ENCODE measurements at places on chromosomes 12 and 14.
A peak's percentile ranks its signal among the peaks of the same experiment; 100 is the strongest.

DNA sequence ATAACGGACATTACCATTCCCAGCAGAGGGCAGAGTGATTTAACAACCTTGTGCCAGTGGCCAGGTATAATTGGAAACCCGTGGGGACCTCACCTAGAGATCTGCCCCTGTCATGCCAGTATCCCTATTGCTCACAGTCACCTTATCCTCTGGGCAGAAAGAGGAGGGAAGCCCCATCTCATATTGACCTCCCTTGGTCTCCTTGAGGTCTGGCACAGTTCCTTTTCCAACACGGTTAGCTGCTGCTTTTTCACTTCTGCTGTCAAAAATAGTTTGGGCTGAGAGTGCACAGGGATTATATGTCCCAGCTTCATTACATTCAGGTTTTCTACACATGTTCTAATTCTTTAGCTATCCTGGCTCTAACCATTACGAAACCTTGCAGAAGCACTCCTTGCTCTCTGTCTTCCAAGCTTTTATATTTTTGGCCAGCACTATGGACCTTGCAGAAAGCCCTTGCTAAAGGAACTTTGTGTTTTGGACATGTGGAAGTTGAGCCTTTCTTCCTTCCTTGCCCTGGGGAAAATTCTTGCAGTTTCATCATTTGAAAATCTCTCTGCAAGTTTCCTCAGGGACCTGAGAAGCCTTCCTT is 111.7 kb upstream of the MIS18BP1 start:
- no peak for DNase-seq

- no peak for DNase-seq
Measured at GRCh38 chr12:27810756-27811155, 30.7 kb upstream of the MANSC4 start.

DNA sequence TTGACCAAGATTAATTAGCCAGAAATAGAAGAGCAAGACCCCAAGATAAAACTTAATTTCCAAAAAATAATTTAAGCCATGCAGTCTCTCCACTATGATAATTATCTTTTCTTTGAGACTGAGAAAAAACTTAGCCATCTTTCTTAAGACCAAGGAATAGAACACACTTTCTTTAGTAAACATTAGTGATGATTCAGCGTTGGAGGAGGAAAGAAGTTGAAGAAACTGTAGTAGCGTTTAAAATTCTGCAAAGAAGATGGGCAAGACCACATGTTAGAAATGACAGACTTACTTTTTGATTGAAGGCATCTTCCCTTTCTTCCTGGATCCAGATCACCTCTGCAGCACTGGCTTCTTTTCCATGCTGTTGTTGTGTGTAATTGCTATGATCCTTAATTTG is 124.8 kb upstream of the RASSF8 start:
- no peak for DNase-seq

- no peak for DNase-seq
Measured at GRCh38 chr14:51578853-51579252, 72.9 kb upstream of the FRMD6 start.

DNA sequence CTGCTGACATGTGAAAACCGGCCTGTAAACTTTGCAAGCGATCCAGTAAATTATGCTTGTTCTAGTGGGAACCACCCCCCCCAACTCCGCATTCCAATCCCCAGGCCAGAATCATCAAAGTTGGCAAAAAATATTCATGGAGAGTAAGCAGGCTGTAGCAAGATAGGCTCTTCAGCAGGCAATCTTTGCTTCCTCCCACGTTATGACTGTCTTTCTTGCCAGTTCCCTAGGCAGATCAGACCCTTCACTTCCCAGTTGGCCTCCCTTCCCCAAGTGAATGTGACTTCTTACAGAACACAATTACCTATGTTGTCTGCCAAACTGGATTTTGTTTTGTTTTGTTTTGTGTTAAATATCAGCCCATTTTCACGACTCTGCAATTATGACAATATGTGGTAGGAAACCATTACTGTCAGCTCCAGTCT is 1.2 kb upstream of the PTGER2 start:
- DNase-seq, result no peak

DNA sequence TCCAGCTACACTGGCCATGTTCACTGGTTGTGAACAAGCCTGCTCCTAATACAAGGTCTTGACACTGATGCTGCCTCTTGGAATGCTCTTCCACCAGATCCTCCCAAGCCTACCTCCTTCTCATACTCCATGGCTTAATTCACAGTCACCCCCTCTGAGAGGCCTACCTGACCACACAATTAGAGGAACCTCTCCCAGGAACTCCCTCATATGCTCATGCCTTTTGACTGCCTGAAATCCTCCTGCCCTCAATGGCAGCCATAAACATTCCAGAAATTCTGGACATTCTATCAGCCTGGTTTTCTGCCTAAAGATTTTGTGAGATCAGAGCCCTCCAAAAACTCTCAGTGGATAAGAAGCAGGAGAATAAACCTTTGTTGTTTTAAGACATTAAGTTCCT is 340.2 kb downstream of the C12orf75 start:
- DNase-seq, result no peak

- peak; percentile 38 for DNase-seq
Measured at GRCh38 chr14:58428118-58428683, 682 bp downstream of the KIAA0586 start.

DNA sequence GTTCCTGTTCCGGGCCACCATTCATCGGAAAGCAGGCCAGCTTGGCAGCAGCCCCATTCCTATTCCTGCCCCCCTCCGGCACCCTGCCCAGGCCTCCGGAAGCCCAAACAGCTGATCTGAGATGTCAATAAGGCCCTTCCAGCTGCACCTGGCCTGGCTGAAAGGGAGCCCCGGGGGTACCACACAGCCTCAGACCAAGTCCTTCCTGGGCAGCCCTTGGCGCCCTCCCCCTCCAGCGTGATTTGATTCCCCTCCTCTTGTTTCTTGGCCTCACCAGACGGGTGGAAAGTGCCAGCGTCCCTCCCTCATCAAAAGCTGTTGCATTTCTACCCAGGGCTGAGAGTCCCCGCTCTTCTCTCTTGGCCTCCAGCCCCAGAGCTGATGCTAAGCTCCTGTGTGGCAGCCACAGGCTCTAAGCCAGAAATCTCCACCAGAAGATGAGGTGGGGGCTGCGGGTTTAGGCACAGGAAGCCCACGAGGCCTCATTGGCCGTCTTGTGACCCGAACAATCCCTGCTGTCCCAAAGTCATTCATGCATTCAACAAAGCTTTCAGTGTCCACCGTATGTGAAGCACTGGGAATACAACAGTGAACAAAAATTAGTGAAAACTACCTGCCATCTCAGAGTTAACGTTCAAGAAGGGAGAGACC is 215.4 kb downstream of the SLC41A2 start:
- peak; percentile 91 for DNase-seq

DNA sequence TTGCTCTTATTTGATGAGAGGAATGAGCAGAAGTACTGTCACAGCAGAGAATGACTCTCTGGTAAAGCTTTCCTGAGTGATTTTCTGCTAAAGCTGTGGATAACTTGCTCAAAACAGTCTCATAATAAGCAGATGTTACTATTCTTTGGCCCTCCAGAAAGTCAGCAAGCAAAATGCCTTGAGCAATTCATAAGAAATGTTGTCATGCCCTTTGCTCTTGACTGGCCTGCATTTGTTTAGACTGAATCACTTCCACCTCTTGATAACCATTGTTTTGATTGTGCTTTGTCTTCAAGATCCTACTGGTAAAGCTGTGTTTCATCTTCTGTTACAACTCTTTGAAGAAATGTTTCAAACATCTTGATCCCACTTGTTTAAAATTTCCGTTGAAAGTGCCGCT is 457.9 kb upstream of the FOXG1 start:
- no peak for DNase-seq

- no peak for DNase-seq
Measured at GRCh38 chr12:48813465-48814261, 4.6 kb upstream of the CACNB3 start.

DNA sequence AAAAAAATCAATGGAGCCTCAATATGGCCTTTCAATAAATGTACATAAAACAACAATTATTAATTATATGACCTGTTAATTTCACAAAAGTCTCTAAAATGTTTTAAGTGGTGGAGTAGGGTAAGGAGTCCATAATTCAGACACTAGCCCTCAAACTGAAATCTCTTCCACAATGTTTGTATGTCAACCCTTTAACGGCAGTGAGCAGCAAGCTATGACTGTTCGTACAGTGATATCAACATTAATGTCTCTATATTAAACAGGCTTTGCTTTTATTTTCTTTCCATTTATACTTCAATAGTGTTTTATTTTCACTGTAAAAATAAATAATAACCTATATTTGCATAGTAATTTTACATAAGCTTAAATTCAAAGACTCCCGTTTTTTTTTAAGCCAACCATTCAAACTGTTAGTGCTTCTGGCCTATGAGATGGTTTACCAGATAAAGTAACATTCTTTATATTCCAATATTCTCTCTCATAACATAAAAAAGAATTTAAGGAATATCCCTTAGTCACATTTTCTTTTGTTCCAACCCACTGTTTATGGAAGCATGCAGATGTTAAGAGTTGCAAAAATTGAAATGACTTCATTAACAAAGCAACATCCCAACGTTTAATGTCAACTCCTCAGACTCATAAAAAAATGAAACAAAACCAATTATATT is 2.3 kb downstream of the CDK17 start:
- no peak for DNase-seq

- DNase-seq, result peak; percentile 28
Measured at GRCh38 chr12:45216230-45216982, 511 bp downstream of the ANO6 start.

DNA sequence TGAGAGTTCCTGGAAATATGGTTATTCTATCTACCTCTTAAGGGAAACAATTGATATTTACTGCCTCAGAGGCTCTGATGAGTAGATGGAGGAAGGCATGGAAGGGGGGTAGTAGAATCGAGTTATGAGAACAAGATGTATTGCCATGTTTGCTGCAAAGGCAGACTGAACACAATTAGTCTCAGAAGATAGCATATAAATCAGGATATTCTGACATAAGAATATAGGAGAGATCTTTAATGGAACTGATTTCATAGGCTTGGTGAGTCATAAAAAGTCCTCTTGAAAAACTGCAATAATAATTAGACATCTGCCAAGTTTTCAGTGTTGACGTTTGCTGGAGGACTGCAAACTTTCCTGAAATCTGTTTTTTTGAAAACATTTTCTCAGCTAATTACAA is 636.1 kb downstream of the TMTC2 start:
- DNase-seq, result no peak

GRCh38 chr12:57235017-57235727 is 5.7 kb downstream of the SHMT2 start:
- DNase-seq, result no peak

GRCh38 chr14:68250927-68251768 is 431.6 kb downstream of the RAD51B start:
- DNase-seq, result peak; percentile 12

GRCh38 chr12:74983917-74984316 is 225.7 kb downstream of the KCNC2 start:
- DNase-seq, result no peak

DNA sequence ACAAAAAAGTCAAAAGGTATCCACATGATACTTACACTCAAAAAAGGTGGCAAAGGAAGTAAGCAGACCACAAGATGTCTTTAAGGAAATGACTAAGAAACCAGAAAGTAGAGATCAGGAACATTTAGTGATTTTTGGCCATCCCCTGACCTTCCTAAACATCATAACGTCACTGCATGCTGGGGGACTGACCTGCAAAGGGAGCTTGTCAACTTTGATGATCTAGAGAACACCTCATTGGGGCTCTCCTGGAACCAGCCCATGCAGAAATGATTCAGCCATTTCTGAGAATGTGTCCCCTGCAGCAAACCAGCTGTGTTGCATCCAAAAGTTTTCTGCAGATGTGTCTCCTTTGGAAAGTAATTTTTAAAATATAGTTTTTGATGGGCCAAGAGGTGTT is 152.2 kb upstream of the RASSF8 start:
- no peak for DNase-seq

- no peak for DNase-seq
Measured at GRCh38 chr14:54493293-54493692, 4.5 kb upstream of the GMFB start.

GRCh38 chr14:35047976-35048513 is 2.0 kb downstream of the FAM177A1 start:
- DNase-seq, result no peak

- no peak for DNase-seq
Measured at GRCh38 chr14:67853715-67854114, 34.1 kb downstream of the RAD51B start.

DNA sequence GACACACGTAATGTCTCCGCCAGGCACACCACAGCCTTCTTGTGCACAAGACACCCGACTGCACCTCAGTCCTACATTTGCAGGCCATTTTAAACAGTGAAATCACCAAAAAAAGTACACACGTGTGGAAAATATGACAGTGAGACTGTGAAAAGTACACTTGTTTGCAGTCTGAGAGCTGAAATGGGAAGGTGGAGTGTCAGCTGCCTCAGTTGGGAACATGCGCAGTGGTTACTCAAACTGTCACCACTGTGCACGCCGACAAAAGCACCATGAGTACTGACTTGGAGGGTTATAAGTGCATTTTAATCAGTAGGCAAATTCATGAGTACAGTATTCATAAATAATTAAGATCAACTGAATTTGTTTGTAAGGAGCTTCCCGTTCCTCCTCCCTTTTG is 15.8 kb downstream of the VPS33A start:
- DNase-seq, result no peak

GRCh38 chr14:47526591-47527244 is 148.7 kb downstream of the MDGA2 start:
- no peak for DNase-seq

DNA sequence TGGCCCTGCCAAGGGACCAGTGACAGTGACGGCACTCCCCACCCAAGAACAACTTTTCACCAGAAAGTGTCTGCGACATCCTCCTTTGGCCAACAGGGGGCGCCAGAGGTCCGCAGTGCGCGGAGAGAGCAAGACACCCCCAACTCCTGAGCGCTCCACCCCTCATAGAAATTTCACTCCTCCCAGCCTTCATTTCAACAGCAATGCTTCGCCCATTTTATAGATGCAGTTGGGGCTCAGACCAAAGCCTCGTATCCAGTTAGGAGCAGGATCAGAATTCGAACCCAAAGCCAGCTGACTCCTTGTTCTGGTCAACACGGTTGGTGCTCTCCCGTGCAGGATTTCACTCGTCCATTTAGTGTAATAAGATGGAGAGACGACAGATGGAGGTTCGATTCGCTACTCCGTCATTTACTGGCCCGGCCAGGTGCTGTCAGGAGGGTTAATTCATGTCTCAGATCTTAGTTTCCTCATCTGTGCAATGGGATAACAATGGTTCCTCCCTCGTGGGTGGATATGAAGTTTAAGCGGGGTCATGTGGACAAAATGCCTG is 2.4 kb upstream of the POP5 start:
- peak; percentile 30 for DNase-seq

- DNase-seq, result no peak
Measured at GRCh38 chr14:105117710-105118385, 50.7 kb downstream of the JAG2 start.

- no peak for DNase-seq
Measured at GRCh38 chr12:99695050-99695449, 47.5 kb downstream of the GARIN6 start.

- no peak for DNase-seq
Measured at GRCh38 chr12:110117956-110118685, 6.0 kb upstream of the IFT81 start.

GRCh38 chr12:21650997-21651396 is 6.6 kb downstream of the LDHB start:
- no peak for DNase-seq

- no peak for DNase-seq
Measured at GRCh38 chr12:3534511-3534910, 43.5 kb downstream of the PRMT8 start.
